Body of pancreas (tissue), 4 donors: ENCODE measurements at places on chromosomes 11 and 22.

GRCh38 chr11:61103851-61104423, 1.6 kb downstream of the CD5 start:
- no peak for DNase-seq

GRCh38 chr11:130826572-130826971, 89.7 kb downstream of the SNX19 start:
- DNase-seq = no peak

- no peak for DNase-seq
These were observed 252.8 kb upstream of the PLET1 start for GRCh38 chr11:112513417-112513816.

GRCh38 chr22:35482974-35483373, 57.7 kb upstream of the RASD2 start:
- no peak for DNase-seq

DNA sequence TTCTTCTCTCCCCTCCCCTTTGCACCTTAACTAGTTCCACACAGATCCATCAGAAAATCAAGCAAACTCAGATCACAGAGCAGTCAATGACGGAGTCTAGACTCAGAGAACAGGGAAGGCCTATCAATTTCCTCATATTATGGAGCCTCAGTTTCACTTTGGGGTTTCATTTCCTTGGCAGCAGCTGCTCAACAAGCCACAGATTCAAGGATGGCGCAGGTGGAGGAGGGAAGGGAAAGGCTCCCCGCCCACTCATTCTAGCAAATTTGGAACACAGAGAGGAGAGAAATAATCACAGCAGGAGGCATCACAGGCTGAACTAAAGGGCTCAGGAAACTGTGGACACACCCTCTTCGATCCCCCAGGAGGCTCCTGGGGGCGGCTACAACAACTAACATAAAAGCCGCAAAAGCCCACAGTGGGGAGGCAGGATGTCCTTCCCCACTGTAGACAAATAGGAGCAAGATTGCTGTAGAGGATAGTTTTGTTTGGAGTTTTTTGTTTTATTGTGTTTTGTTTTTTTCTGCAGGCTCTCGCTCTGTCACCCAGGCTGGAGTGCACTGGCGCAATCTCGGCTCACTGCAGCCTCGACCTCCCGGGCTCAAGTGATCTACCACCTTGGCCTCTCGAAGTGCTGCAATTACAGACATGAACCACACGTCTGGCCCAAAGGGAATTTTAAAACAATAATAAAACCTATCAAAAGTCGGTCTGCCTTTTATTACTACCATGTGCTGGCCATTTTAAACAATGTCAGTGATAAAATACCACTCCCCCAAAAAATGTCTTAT, 3.4 kb downstream of the PLAAT3 start:
- no peak for DNase-seq

- no peak for DNase-seq
These were observed 1416.4 kb upstream of the RAG2 start for GRCh38 chr11:38014405-38014804.

DNA sequence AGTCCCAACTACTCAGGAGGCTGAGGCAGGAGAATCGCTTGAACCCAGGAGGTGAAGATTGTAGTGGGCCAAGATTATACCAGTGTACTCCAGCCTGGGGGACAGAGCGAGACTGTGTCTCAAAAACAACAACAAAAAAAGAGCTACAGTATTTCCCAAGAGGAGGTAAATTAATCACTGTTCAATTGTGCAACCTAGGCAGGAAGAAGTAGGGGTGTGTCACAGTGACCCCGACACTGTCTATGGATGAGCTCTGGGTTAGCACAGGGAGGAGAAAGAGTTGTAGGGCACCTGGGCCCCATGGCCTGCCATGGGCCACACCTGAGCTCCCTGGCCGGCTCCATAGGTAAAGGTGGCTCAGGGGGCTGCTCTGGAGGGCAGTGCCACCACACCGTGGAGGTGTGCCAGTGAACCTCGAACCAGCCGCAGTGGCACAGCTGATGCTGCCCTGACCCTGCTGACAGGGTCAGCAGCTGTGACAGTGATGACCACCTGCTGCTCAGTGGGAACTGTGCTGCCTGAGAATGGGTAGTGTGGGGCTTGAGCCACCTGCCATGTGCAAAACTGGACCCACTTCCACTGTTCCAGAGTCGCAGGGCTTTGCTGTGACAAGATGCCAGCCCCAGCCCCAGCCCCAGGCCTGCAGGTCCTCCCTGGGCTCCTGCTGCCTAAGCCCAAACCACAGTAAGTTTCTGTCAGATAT, 84.0 kb upstream of the PITPNB start:
- DNase-seq = no peak

DNA sequence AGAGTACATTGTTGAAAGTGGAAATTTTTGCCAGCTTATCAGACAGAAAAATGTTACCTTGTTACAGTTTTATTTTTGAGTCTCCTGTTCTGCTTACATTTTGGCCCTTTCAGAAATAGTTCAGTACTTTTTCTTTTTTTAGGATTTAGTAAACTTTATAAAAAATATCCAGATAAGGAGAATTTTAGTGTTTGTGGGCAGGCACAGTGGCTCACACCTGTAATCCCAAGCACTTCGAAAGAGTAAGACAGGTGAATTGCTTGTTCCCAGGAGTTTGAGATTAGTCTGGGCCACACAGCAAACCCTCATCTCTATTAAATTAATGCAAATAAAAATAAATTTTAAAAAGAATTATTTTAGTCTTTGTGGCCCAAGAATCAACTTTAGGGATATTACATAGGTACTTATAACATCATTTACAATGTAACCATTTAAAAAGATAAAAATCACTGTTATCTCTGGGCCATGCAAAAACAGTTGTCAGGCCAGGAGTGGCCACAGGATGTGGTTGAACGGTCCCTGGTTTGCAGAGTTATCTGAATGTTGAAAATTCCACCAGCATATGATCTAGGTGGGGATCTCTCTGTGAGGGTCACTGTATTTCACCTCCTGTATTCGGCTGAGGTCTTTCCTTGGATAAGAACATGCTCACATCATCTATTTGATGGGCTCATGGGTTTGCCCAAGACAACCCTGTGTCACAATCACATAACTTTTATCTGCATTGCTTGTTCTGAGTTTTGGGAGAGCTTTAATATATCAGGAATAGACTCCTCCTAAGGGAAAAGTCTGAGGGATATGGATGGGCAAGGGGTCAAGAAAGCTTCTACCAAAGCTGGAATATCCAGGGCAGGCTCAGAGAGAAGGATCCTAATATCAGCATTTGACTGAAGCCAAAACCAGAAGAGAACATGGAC, 91.5 kb downstream of the GGTLC2 start:
- DNase-seq = no peak

GRCh38 chr11:35986947-35987346, 43.1 kb downstream of the LDLRAD3 start:
- DNase-seq = no peak

GRCh38 chr22:23789121-23789520, 2.4 kb downstream of the SMARCB1 start:
- no peak for DNase-seq

DNA sequence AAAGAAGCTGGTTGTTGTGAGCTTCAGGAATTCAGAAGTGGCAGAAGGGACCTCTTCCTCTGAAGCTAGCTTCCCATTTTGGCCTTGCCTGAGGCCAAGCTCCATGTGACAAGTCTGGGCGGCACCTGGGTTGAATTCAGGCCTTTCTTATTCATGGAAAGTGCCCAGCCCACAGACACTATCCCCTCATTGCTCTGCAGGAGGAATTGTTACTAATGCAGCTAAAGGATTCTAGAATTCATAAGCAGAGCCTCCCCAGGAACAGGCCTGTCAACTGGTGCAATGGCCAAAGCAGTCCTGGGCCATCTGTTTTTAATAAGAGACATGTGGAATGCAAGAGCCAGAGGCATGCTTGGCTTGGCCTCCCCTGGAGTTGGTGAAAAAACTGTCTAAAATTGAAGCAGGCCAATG, 71.4 kb downstream of the SLC1A2 start:
- no peak for DNase-seq

DNA sequence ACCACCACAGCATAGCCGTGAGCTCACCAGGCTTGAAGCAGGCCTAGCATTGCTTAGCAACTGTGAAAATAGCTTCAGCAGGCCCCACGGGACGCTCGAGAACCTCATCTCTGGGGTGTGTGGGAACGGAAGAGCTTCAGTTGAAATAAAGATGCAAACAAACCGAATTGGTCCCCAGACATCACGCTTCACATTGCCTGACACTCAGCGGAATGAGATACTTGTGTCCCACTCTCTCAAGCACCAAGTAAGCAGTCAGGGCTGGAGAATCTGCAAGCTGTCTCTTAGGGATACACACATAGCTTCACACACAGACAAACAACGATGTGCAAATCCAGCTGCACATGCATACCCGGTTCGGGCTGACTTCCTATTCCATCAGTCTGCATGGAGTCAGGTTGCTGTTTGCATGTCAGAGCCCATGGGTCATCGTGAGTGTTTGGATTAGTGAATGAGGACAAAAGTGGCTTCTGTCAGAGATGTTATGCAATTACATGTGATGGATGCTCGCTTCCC, 205.7 kb downstream of the SNX19 start:
- DNase-seq = no peak

DNA sequence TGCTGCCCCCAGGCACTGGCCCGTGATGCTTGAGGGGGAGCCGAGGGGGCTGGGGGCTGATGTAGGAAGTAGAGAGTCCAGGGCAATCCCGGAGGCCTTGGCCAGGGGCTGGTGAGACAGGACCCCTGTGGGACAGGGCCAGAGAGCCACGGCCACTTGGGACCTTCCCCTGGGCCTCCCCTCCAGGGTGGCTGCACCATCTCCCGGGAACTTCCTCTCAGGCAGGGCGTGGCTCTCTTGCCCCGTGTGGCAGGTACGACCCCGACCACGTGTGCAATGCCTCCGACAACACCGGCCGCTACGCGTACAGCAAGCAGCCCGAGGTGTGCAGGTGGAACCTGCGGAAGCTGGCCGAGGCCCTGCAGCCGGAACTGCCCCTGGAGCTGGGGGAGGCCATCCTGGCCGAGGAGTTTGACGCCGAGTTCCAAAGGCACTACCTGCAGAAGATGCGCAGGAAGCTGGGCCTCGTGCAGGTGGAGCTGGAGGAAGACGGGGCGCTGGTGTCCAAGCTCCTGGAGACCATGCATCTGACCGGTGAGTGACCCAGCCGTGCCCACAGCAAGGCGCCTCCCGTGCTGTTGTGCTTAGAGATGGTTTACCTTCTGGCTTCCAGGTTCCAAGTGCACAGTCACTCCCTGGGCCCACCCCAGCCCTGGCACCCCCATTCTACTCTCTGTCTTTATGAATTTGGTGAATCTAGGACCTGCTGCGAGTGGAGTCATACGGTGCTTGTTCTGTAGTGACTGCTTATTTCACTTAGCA, 9.7 kb downstream of the SELENOO start:
- DNase-seq = no peak

DNA sequence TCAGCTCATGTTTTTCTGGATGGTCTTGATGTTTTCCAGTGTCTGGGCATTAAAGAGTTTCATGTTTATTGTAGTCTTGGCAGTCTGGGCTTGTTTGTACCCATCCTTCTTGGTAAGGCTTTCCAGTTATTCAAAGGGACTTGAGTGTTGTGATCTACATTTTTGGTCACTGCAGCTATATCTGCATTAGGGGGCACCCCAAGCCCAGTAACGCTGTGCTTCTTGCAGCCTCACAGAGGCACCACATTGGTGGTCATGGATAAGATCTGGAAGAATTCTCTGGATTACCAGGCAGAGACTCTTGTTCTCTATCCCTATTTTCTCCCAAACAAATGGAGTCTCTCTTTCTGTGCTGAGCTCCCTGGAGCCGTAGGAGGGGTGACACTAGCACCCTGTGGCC, 451.5 kb upstream of the FAT3 start:
- no peak for DNase-seq

DNA sequence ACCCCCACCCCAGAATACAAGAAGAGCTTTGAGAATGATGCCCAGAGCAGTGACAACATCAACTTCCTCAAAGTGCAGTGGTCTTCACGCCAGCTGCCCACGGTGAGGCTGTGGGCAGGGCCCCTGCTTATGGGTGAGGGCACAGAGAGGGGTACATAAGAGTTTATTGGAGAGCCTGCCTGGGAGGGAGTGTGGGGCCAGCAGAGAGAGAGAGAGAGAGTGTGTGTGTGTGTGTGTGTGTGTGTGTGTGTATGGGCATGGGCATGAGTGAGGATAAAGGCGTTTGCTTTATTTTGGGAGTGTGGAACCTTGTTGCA, 9.5 kb downstream of the PHOX2A start:
- DNase-seq = no peak

DNA sequence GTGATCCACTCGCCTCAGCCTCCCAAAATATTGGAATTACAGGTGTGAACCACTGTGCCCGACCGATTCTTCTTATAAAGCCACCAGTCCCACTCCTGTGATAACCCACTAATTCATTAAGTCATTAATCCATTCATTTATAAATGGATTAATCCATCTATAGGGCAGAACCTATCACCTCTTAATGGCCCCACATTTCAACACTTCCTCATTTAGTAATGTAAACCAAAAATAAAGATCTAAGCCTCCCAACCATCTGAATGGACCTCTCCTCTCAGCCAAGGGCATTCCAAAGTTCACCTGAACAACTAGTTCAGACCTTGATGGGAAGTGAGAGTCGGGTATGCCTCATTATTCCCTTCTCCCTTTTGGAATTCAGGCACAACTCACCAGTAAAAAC, 9.9 kb upstream of the MRPL11 start:
- DNase-seq = no peak

DNA sequence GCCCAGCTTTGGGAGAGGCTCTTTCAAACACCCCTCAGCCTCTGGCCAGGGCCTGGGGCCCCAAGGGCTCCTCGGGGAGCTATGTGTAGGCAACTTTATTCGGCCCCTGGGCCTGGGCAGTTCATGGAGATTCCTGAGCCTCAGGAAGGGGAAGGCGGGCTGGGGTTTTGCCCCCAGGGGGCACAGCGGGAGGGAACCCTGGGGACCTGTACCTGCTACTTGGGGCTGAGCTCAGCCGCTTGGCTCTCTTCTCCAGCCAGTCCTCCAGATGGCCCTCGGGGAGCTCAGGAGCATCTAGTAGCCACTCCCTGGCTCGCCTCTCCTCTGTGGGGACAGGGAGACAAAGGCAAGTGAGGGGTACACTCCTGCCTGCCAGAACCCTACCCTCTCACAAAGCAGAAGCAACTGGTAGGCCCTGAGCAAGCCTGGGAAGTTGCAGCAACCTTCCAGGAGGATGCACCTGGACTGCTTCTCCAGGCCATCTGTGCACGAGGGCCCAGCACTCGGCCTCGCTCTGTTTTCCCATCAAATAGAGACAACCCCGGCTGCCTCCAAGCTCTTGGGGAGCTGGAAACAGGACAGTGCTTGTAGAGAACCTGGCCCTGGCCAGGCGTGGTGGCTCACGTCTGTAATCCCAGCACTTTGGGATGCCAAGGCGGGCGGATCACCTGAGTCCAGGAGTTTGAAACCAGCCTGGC, 18.5 kb downstream of the CABP7 start:
- no peak for DNase-seq

DNA sequence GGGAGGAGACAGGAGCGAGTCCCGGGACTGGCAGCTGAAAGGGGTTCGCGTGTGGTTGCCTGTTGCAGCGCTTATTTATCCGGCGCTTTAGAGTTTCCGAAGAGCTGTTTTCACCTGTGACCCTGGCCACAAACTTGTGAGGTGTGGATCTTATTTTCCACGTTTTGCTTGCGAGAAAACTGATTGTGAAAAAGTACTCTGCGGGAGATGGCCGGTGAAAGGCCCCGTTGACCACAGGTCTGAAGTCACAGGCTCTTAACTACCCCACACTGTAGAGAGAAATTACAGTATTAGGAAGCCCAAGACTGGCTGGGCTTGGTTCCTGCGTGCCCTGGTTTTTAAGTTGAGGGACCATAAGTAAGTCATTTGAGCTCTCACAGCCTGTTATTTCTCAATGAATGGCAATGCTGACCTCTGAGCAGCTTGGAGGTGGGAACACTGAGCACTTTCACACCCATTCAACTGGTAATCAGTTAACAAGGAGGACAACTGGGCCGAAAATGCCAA, 379 bp upstream of the RAB38 start:
- no peak for DNase-seq
